Stimulated activated CD4-positive, alpha-beta T cell treated with anti-CD3 and anti-CD28 coated beads, TNF-alpha, amount 100 ng/mL, for 4 hours (primary cell): ENCODE measurements at places on chromosomes 1 and 21.

DNA sequence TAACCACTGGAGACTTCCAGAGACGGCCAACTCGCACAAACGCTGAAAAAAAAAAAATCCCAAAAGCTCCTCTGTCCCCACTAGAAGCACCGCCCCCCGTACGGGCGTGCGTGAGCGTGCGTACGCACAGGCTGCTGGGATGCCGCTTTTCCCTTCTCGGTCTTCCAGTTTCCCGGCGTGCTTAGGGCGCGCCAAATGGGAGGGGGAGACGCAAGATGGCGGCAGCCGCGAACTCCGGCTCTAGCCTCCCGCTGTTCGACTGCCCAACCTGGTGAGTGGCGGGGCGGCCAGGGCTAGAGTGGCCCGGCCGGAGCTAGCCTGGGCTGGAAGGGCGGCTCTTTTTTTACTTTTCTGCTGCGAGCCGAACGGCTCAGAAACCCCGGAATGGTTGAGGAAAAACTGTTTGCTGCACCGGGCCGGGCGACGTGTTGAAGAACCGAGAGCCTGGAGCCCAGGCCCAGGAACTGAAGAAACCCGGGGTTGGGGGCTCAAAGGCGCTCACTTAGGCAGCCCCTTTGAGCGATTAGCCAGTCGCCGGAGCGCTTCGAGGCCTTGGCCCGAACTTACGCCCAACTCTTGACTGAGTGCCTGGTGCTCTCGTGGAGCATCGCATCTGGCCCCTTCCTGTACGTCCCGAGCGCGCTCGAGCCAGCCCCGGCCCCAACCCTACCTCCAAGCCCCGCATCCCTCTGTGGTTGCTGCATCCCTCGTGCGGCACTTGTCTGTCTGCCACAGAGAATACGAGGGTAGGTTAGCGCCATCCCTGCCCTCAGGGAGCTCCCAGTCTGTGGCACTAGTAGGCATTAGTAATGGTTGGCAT, at the start of gene PPP1R8:
Gene PPP1R8 (plus strand): TSS at position 162 of the 820 bp plus-strand sequence. CDS start 54 bp downstream, at position 216.
- peak; percentile 81 for DNase-seq

GRCh38 chr1:180309338-180309737, 79.3 kb downstream of the LHX4 start:
- DNase-seq, result no peak

- DNase-seq, result no peak
Observed at GRCh38 chr21:37249112-37249904, 17.8 kb downstream of the VPS26C start.

- no peak for DNase-seq
Observed at GRCh38 chr1:177368255-177368654, 197.5 kb downstream of the BRINP2 start.

DNA sequence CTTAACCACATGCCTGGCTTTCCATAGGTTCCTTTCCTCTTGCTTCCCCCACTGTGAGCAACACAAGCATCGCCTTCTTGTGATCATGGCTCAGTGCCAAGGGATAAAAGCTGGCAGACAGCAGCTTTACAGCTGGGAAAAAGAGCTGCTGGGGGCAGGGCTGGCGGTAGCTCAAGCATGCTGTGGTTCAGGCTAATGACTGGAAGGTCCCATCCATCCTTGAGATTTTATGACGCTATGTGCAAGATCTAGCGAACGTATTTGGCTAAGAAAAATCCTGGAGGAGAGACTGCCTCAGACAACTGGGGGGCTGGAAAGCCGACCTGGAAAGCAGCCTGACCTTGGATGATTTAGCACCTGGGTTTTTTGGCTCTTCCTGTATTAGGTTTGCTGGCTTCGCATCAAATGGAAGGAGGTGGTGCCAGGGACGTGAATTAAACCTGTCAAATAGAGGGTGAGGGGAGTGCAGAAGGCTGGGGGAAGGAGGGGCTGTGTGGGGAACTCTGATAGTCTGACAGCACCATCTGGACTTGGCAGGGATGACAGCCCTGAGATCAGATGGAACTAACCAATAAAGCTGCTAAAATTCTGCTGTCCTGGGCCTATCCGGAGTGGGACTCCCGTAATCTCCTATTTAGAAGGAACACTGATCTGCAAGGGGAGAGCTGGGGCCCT, 34.8 kb downstream of the ZMYND12 start:
- DNase-seq, result no peak

DNA sequence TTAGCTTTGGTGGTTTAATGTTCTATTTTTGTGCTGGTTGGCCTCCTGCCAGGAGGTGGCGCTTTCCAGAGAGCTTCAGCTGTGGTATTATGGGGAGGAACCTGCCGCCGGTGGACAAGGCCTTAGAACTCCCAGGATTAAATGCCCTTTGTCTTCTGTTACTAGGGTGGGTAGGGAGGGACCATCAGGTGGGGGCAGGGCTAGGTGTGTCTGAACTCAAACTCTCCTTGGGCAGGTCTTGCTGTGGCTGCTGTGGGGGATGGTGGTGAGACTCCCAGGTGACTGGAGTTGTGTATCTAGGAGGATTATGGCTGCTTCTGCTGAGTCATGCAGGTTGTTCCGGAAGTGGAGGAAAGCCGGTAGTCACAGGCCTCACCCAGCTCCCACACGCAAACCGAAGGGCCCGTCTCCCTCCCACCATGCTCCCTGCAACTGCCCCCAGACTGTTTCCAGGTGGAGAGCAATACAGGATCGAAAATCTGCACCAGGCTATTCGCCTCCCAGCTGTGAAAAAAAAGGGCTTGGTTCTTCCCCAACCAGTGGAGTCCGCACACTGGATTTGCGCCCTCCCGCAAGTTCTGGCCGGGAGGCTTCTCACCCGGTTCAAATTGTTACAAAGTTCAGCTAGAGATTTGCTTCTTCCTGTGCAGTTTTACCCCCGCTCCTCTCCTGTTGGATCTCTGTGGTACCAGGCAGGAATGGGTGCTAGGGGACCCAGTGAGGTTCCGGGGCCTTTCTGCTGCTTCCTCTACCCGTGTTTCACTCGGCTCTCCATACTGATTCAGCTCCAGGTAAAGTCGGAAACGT, 220.5 kb downstream of the CENPF start:
- no peak for DNase-seq

DNA sequence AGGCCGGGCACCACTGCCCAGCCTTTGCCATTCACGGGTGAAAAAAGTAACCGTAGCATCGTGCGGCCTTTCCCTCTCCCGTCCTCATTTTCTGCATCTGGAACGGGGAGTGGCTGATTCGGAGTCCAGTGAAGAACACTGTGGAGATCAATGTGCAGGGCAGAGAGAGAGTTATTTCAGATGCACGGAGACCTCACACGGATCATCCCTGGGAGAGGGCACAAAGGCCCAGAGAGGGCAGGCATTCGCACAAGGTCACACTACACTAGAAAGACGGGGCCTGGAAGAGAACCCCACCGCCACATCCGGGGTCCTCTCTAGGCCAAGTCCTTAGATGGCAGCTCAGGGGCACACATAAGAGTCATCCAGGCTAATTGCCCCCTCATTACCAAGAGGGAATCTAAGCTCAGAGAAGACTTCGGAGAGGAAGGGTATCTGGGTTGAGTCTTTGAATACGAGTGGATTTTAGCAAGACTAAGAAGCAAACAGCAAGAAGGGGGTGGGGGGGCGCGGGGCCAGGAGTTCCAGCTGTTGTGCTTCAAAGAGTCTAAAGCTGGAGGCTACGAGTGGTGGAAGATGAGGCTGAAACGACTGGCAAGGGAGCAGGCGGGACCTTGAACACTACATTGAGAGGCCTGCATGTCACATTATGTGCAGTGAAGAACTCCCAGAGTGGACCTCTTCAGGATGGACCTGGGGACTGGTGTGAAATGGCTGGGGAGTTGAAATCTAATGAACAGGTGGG, 857 bp downstream of the GPX7 start:
- DNase-seq, result no peak

DNA sequence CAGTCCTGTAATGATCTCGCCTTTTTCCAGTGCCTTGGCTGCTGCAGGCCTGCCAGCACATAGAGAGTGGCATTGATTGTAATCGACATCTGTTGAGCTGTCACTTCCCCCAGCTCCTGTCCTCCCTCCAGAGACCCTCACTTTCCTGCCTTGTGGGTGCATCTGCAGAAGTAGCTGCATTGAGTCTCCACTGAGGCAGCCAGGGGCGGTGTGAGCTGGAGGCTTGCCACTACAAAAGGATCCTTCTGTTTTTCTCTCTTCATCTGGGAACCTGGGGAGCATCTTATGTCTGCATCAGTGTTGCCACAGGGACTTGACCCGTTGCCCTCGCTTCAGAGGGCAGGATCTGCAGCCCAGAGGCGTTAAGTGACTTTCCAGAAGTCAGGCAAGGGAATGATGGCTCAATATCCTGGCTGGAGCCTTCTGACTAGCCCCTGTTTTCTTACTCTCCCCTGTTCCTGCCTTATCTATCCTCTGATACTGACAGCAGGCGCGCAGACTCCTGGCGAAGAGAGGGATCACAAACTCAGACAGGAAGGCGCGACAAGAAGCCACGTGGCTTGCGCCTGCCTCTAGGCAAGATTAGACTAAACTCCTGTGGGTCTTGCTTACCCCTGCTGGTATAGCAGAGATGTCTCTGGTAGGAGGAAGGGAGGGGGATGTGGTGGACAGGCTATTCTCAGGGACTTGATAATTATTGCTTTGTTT, 13.3 kb upstream of the FMOD start:
- DNase-seq, result no peak
